Kidney epithelial cell (primary cell): ENCODE measurements at places on chromosomes 5 and 9. TPM values are rescaled to one million over a fixed set of nuclear protein-coding genes. Genes with fewer than 3 reads are reported as not detected.

- no peak for DNase-seq
Measured at GRCh38 chr5:58755397-58755796, 172.5 kb downstream of the RAB3C start.

Gene GNG10
- total RNA-seq, result 69.3 and 88.4 TPM in 2 replicates

- no peak for DNase-seq
Measured at GRCh38 chr5:95647886-95648860, 1.6 kb downstream of the RFESD start.

- no peak for DNase-seq
Measured at GRCh38 chr5:4192111-4192510, 596.5 kb downstream of the IRX1 start.

- DNase-seq, result no peak
Measured at GRCh38 chr9:134366223-134367031, 40.2 kb downstream of the RXRA start.

DNA sequence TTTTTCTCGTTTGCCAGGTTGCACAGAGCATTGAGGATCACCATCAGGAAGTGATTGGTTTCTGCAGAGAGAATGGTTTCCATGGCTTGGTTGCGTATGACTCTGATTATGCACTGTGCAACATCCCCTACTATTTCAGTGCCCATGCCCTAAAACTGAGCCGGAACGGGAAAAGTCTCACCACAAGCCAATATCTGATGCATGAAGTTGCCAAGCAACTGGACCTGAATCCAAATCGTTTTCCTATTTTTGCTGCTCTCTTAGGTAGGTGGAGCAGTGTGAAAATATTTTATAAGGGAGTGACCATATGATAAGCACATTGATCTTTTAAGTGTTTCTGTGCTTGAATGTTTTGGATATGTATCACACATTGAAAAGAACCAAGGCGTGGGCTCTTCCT lies 17.7 kb upstream of the FAM120AOS start:
- DNase-seq, result no peak

DNA sequence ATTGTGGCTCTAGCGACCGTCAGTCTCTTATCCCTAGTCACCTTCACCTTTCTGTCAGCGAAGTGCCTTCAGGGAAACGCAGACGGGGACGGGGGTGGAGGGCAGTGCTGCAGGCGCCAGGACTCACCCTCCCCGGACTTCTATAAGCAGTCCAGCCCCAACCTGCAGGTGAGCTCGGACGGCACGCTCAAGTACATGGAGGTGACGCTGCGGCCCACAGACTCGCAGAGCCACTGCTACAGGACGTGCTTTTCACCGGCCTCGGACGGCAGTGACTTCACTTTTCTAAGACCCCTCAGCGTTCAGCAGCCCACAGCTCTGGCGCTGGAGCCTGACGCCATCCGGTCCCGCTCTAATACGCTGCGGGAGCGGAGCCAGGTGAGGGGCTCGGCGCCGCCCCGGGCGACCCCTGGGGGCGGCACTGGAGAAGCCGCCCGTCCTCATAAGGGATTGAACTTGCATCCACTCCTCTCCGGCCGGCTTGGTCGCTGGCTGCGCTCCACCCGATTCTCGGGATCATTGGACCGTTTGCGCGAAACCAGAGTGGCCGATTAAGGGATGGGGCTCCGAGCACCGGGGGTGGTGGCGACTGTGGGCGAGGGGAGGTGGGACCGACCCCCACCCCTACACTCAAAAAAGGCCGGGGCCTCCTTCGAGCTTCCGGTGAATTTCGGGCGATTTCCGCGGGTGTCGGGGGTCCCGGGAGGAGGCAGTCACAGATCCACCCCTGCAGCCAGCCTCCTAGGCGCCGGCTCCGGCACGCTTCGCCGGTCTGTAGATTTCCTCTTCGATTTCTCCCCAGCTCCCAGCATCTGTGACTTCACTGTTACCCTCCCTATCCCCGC lies 2.7 kb downstream of the PCDHGC5 start:
- no peak for DNase-seq
